ENCODE measurements at places on chromosomes 5 and 9.
A peak's percentile ranks its signal among the peaks of the same experiment; 100 is the strongest.

- DNase-seq = no peak
Measured at GRCh38 chr5:53201746-53202145, 92.2 kb upstream of the MOCS2 start.

DNA sequence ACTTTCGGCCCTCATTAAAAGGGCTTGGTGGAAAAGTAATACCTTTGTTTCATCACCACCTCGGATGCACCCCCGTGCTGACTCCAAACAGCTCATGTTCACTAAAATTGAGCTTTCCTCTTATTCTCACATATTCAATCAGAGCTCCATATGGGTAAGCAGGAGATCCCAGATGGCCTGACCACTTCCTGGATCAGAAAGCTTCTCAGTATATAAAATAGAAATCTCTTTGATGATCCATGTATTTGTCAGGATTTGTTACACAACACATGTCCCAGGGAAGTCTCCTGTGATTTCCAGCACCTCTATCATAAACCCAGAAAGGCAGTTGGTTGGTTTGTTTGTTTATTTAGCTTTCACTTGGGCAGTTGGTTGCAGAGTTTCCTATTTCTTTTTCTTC lies 402.0 kb downstream of the MLLT3 start:
- DNase-seq = peak; percentile 46

- DNase-seq = no peak
Measured at GRCh38 chr9:135036861-135037465, 50.5 kb upstream of the OLFM1 start.

GRCh38 chr9:129633207-129633606 lies 7.2 kb downstream of the NTMT1 start:
- DNase-seq = no peak

DNA sequence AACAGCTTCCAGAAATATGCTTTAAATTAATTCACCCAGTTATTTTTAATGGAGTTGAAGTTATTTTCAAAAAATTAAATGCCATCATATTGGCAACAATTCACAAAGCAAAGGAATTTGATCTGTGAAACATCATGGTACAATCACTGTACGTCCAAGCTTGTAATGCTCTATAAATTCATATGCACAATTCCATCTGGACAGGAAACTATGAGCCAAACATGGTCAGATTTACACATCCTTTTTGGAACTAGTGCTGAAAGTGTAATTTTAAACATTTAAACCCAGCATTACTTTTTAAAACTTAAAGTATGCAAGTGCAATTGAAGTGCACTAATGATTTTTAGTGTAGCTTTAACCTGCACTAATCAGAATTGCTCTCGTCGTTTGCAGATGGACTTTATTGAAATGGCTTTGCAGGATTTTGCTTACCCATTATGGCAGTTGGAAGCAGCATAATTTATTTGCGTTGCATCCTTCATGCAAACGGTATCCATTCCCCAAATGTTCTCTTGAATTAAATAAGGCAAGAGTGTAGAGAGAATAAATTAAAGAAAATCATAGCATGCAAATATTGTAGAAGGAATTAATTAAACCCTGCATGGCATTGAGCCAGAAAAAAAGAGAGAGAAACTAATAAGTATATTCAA lies 21.0 kb upstream of the OR13F1 start:
- DNase-seq = no peak

DNA sequence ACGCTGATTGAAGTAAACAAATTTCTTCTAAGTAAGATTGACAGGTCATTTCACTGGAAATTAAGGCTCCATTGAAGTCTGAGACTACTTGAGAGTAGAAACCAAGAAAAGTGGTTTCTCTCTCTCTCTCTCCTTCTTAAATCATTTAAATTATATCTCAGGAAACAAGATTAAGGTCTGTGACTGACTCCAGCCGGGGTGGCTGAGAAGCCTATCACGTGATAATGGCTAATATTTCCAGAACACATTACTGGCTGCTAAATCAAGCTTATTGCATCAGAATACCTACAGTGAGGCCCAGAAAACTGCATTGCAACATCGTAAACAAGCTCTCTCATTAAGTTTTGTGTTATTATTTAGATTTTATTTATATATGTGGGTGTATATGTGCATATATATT lies 88.4 kb downstream of the PTCD2 start:
- DNase-seq = peak; percentile 18

GRCh38 chr5:4628645-4629385 lies 511.3 kb upstream of the ADAMTS16 start:
- DNase-seq = no peak

- peak; percentile 75 for DNase-seq
Measured at GRCh38 chr9:36194326-36195000, 3.7 kb downstream of the CLTA start.

DNA sequence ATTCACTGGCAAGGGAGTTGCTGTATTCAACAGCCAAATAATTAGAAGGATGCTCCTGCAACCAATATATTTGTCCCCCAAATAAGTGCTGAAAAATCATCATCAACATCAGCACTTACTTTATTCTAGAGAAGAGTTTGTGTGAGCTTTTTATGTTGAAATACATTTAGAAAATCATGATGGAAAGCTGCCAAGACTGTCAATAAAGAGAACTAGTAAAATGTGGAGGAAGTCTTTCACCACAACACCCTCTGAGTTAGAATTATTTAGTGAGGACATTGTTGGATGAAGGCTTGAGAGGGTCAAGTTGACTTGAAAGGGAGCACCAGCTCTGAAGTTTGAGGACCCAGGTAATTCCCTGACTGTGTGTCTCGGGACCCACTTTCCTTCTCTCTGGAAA lies 100.2 kb upstream of the TBCA start:
- DNase-seq = no peak

DNA sequence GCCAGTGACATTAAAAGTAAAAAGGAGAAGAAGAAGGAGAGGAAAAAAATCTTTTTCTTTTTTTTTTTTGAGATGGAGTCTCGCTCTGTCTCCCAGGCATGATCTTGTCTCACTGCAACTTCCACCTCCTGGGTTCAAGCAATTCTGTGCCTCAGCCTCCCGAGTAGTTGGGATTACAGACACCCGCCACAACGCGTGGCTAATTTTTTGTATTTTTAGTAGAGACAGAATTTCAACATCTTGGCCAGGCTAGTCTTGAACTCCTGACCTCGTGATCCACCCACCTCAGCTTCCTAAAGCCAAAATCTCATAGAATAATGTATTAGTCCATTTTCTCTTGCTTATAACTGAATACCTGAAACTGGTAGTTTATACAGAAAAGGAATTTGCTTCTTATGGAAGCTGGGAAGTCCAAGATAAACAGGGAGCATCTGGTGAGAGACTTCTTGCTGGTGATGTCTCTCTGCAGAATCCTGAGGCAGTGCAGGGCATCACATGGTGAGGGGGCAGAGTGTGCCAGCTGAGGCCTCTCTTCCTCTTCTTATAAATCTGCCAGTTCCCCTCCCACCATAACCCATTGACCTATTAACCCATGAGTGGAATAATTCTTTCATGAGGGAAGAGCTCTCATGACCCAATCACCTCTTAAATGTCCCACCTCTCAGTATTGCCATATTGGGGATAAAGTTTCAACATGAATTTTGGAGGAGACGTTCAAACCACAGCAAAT lies 466.3 kb downstream of the GADD45G start:
- no peak for DNase-seq

- DNase-seq = peak; percentile 65
Measured at GRCh38 chr5:42756606-42757601, at the start of gene CCDC152. Gene CCDC152 (plus strand): TSS chr5:42756818. CDS start chr5:42759122, 2,304 bp downstream.

GRCh38 chr9:14693251-14693861 lies at the start of gene ZDHHC21:
Gene ZDHHC21 (minus strand): TSS chr9:14693432. CDS start chr9:14674340, 19,092 bp downstream.
- DNase-seq = no peak

GRCh38 chr9:107863396-107863795 lies 373.8 kb upstream of the KLF4 start:
- no peak for DNase-seq

- peak; percentile 78 for DNase-seq
Measured at GRCh38 chr9:80410106-80410505, 838.3 kb downstream of the TLE4 start.

DNA sequence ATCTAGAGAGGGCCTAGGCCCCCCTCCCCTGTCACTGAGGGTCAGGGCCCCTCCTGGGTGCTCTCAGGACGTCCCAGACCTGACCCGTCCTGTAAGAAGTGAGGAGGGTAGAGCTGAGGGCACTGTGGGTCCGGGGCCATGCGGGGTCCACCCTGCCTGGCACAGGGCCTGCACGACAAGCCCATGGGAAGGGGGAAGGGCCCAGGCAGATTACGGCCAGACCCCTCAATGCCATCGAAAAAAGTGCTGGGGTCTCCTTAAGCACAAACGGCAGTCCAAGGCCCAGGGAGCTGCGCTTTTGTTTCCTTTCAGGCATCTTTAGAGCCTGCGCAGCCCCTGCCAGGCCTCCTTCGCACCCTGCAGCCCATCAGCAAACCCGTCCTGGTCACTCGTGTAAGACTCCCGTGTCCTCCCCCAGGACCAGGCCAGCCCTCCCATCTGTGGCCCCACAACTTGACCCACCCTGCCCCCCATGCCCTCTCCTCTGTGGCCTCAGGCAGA lies 4.4 kb upstream of the EXOC3 start:
- DNase-seq = no peak

DNA sequence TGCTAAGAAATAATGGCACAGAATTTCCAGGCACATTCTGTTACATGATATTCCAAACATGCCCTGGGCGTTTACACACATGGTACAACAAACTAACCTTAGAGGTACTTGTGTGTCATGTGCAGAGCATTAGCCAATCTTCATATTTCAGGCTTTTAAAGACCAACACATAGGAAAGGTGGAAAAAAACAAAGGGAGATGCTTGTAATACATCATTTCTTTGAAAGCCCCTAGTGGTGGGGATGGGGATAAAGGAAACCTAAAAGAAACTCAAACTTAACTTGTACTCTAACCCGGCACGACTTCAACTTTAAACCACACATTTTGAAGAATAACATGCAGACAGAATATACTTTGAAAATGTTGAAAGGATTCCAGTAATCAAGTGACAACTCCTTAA lies 133.6 kb downstream of the PTPRD start:
- DNase-seq = no peak

- no peak for DNase-seq
Measured at GRCh38 chr9:133873461-133873891, 118.6 kb downstream of the VAV2 start.

DNA sequence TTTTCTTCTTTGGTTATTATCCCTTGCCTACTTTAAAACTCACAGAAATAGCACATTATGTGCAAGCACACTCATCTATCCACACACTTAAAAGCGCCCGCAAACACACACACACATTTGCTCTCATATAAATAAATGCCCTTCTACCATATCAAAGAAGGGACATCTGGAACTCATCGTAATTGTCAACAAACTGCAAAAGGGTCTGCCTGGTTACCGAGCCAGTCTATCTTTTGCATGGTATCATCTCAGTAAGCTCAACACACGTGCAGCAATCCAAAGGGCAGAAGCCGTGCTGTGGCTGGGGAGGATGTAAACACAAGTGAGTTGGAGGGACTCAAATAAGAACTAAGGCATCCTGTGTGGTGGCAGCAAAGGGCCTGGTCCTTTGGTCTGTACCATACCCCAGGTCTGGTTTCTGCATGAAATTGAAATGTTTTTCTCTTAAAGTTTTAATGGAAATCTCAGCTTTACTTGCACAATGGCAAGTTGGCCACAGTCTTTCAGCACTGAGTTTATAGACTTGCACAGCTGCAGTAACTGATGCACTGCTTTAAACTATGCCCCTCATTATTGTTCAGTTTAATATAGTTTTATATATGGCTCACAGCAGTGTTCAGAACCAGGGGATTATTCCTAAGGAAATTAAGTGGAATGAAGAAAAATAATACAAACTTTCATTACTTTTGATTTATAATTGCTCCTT lies 331.0 kb downstream of the ADAMTS6 start:
- no peak for DNase-seq

DNA sequence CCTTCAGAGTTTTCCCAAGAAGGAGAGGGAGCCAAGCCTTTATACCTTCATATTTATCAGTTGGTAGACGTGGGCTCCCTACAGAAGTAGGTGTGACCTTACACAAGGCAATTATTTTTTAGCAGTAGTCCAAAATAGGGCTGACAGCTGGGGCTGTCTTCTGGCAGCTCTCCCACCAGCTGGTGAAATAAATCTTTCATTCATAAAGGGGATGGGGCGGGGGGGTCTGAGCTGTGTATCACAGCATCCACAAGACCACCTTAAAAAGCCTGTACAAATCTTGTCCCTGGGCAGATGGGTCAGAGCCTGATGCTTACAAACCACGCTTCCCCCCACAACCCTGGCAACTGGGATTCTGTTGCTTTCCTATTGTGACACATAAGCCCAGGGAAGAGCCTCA lies 19.7 kb downstream of the CSF2 start:
- no peak for DNase-seq

DNA sequence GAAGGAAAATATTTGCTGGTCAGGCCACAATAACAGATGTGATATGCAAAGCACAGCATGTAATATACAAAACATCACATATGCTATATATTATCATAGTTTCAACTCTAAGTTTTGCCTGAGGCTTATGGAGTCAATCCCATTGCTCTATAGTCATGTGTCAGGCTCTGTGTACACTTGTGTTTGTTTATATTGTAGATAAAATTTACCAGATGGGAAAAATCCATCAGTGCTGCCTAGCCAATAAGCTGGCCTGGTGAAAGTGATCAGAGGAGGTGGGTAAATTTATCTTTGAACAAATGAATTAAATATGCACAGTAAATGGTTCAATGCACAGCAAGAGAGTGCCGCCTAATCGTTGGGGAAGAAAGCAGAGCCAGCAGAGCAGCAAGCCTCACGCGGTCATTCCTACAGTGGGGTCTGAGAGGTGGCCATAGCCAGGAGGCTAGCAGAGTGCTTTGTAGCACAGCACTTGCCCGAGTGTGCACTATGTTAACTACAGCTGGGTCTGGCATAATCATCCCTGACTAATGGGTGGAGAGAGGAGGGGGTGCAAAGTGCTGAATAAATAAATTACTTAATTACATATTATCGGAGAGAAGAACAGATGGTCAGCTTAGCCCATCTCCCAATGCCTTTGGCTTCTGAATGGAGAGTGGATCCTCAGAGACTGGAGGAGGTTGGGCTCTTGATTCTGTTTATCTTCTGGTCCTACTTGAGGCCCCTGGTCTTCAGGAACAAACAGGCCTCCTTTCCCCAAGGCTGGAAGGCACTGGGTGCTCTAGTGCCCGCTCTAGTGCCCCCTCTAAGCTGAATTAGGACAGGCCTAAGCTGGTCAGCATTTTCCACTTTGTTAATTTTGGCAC lies 153.5 kb downstream of the MAT2B start:
- DNase-seq = no peak

GRCh38 chr9:133320421-133320881 lies 15.5 kb downstream of the SURF6 start:
- DNase-seq = no peak

Data from renal cortical epithelial cell (primary cell).